ENCODE measurements at places on chromosomes 2 and 18.
A peak's percentile ranks its signal among the peaks of the same experiment; 100 is the strongest.

DNA sequence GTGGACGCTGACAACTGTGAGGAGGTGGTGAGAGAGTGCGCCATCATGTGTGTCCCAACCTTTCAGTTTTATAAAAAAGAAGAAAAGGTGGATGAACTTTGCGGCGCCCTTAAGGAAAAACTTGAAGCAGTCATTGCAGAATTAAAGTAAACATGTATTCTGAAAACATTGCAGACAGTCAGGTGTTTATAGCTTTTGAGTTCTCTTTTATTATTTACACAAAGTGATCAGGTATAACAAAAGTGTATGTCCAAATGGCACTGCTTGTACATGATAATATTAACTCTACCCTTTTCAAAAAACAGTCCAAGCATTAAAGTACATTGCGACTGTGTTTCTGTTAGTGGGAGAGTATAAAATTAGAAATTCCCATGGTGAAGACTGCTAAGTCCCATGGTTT, 2.2 kb downstream of the TXNDC2 start:
- DNase-seq = no peak

- DNase-seq = no peak
These were observed 2.2 kb downstream of the CNOT9 start for GRCh38 chr2:218570850-218571249.

GRCh38 chr18:75209129-75209950, at the start of gene PTGR3:
Gene PTGR3 (minus strand): TSS chr18:75209139. CDS start chr18:75209058, 81 bp downstream.
- DNase-seq = peak; percentile 71

DNA sequence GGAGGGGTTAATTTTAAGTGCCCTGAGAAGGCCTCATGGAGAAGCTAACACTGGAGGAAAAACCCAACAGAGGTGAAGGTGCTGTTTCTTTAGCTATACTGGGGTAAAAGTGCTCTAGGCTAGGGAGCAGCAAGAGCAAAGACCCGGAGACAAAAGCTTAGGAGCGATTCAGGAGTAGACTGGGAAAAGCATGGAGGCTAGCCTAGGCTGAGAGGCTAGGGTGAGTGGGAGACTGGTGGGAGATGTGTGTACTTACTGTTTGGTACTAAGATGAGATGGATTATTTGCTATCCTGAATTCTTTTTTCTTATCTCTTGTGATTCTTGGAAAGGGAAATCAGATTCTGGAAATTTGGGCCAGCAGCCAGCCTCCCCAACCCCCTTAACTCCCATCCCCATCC, 2.0 kb downstream of the GIGYF2 start:
- no peak for DNase-seq

GRCh38 chr18:13275075-13275474, 56.5 kb downstream of the LDLRAD4 start:
- DNase-seq = no peak

- DNase-seq = no peak
These were observed 52.9 kb downstream of the TLK1 start for GRCh38 chr2:171107803-171108202.

- no peak for DNase-seq
These were observed 182.0 kb upstream of the SP5 start for GRCh38 chr2:170533156-170533555.

- DNase-seq = no peak
These were observed 51.1 kb upstream of the RAPH1 start for GRCh38 chr2:203586206-203586605.
